Tibial artery (tissue), 4 donors: ENCODE measurements at places on chromosomes 6 and 20.
A peak's percentile ranks its signal among the peaks of the same experiment; 100 is the strongest.

- DNase-seq, result peak; percentile 41
Measured at GRCh38 chr6:69866770-69867638, 648 bp downstream of the COL19A1 start.

DNA sequence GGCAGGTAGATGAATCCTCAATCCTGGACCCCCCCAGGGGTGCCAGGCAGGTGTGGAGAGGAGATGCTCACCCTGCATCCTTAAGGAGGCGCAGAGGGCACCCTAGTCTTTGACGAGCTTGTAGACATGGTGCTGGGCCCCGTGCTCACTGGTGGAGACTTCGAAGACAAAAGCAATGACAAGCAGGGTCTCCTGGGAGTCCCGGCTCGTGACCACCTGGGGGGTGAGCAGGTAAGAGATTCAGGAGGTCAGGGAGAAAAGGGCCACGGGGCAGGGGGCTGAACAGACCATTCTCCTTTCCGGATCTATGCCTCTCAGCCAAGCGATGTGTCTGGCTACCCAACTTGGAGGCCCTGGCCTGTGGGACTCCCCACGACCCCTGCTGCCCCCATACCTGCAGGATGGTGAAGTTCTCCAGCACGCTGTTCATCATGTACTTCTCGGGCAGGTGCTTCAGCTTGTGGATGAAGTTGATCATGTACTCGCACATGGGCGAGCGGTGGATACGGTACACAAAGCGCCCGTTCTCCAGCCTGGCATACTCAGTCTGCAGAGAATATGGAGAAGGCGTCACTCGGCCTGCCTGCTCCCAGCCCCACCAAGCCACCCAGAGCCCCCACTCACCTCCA lies 6.9 kb downstream of the RPL10A start:
- DNase-seq, result no peak

DNA sequence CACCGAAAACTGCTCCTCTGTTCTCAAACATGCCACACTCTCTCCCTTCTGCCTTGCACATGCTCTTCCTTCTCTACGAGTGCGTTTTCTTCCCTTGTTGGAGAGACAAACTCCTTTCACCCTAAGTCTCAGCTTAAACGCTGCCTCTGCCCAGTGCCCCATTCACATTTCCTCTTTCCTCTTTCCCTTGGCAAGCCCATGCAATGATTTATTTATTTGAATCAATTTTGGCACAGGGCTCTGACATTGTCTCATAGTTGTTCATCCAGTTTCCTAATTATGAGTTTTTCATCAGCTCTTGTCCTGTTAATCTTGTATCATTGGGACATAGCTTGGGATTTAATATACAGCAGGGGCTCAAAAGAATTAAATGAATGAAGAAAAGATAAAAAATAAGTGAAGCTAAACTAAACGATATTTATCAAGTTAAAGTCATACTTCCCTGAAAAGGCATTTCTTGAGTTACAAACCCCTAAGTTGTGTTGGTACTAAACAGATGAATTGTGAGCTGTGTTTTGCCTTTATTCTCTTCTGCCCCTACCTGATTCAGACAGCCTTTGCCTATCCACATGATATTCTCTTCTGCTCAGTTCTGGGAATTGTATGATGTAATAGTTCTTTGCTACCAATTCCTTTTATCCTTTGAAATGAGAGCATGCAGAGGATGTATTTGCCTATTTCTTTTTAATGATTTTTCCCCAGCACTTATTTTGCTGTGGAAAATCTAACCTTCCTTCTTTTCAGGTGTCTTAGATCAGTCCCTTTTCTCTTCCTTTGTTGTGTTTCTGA lies 704.4 kb downstream of the UTRN start:
- DNase-seq, result no peak

- DNase-seq, result no peak
Measured at GRCh38 chr6:148258868-148259267, 83.8 kb upstream of the SASH1 start.

DNA sequence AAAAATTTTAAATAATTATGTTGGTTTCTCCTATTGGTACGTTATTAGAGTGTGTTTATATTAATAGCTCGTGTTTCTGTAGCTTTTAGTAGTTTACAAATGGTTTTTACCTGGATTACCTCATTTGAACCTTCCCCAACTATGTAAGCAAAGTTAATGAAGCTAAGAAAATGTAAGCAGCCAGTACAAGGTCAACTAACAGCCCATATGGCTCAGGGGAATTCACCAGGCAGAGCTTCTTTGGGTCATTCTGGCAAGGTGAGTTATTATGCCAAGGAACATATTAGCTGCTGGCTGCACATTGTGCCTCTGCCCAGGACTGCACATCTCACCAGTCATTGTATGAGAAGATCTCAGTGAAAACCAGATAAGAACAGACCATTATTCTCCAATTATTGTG lies 27.0 kb upstream of the MARCKS start:
- DNase-seq, result no peak

DNA sequence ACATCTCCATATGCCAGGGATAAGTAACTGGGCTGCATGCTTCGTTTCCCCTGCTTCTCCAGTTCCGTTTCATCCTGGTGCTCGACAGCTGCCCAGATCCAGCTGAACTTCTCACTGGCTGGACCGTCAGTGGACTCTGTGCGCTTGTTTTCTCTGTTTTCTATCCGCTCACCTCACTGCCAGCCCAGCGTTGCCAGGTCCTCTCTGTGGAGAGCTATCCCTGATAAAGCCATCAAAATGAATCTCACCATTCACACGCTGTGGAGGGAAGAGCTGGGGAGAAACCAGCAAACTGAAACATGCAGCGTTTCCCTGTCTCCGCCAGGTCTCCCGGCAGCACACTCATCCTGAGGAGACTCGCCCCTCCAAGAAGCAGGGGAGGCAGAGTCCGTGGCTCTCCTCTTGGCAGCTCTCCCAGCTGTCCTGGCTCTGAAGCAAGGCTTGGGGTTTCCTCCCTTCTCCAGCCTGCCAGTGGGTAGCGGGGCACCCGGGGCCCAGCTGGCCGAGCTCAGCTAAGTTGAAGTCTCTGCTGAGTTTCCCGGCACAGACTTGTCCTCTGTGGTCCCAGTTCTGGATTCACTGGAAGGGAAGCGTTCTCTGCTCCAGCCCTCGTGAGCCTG lies 160.9 kb downstream of the DTNBP1 start:
- DNase-seq, result no peak

DNA sequence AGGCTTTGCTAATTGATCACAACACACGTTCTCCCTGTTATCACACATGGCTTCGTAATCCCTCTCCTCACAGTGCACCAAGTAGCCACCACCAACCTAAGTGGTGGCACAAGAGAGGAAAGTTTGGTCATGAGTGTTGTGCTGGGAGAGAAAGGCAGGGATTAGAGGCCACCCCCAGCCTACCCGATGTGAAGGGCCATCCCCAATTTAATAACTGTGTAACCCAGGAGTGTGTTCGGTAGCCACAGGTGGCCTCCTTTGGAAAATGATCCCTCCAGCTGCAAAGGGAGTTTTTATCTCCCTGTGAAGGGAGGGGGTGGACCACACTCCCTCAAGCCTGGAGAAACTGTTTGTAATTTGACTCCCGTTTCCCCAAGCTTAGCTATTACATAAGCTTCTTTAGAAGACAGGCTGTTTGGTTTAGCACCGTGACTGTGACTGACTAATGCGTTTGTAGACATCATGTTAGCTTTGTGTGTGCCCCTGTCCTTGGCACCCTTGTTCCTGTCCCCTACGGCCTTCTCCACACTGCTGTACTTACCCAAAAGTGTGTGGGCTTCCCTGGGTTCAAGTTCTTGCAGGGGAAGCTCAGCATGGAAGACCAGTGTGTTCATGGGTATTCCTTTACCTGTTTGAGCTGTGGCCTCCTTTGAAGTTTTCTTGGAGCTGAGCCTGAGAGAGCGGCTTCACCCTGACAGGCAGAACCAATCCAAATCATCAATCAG lies 20.6 kb downstream of the PPP1R16B start:
- DNase-seq, result no peak

- DNase-seq, result no peak
Measured at GRCh38 chr6:159090530-159091480, 46.0 kb upstream of the TAGAP start.

GRCh38 chr6:93177438-93177837 lies 241.9 kb downstream of the EPHA7 start:
- no peak for DNase-seq

GRCh38 chr6:27882624-27883023 lies 29.6 kb downstream of the OR2B2 start:
- no peak for DNase-seq

DNA sequence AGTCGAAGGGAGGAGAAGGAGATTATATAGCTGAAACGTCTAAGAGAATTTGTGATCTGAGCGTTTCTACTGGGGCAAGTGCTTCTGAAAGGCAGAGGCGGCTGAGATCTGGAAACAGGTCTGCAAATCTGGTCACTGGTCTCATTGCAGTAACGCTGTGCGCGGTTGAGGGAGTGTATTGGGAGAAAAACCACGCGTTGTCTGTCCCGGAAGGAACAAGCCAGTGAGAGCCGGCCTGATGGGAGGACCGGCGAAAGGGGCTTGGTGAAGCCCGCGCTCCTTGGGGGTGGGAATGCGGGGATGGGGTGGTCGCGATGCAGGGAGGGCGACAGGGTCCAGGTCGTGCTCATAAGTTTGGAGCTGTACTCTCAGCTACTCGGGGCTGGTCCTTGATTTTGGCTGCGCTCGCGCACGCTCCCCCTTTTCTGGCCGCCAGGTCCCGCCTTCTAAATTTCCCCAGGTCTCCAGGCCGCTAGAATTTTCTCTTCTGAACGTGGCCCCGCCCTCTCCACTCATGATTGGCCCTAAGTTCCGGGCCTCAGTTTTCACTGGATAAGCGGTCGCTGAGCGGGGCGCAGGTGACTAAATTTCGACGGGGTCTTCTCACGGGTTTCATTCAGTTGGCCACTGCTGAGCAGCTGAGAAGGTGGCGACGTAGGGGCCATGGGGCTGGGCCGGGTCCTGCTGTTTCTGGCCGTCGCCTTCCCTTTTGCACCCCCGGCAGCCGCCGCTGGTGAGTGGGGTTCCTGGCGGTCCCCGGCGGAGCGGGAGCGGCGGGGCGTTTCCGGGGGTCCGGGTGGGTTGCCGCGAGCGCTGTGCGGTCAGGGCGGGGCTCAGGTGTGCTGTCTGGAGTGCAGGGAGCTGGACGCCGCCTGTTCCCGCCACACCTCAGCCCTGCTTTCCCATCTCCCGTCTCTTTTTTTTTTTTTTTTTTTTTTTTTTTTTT lies at the start of gene MICB:
Gene MICB (plus strand): TSS at position 615 of the 946 bp plus-strand sequence. CDS start 49 bp downstream, at position 664.
- peak; percentile 88 for DNase-seq

GRCh38 chr20:24004471-24004870 lies 15.9 kb upstream of the GGTLC1 start:
- no peak for DNase-seq

DNA sequence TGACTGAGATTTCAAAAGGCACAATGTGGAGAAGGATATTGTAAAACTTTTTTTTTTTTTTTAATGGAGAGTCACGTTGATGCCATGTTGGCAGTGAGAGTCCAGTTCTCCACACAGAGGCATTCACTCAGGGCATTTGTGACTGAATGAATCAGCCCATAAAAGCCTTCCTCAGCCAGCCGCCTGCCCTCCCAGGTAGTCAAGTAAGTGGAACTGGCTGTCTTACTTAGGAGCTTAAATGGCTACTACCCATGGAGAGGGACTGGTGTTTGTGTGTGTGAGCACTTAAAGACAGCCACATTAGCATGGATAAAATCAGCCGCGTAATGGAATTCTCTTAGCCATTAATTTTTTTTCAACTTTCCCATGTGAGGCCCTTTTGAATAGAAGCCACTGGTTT lies 12.6 kb downstream of the AAR2 start:
- DNase-seq, result no peak

GRCh38 chr6:105326216-105326615 lies 76.7 kb downstream of the PREP start:
- DNase-seq, result no peak

- no peak for DNase-seq
Measured at GRCh38 chr6:163577404-163577803, 162.9 kb downstream of the QKI start.

- no peak for DNase-seq
Measured at GRCh38 chr20:62220666-62221568, 839 bp upstream of the HRH3 start.

GRCh38 chr6:168198302-168199180 lies 119.5 kb upstream of the FRMD1 start:
- DNase-seq, result peak; percentile 17

DNA sequence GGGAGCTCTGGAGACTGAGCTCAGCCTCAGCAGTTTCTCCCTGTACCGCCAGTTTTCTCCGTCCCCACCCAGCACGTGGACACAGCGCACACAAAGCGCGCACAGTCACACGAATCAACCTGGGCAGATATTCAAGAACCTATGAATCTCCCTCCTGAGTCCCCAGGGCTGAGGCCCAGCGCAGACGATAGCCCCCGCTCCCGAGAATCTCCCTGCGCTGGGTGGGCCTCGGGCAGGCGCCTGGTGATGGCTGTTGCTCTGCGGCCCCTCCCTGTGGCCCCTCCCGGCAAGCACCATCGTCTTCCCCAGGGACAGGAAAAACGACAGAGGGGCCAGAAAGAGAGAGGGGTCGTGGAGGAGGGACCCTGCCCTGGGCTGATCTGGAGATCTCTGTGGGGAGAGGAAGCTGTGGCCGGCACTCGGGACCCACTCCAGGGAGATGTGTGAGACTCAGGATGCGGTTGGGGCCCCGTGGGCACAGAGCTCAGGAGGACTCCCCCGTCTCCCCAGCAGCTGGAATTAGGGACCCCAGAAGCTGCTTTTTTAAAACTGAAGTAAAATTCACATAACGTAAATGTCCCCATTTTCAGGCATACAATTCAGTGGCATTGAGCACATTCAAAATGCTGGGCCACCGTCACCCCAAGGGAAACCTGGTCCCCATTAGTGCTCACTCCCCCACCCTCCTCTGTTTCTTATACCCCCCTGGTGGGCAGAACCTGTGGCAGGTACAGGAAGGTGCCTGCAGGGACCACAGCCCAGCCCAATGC lies 330.8 kb downstream of the TAF4 start:
- DNase-seq, result no peak

DNA sequence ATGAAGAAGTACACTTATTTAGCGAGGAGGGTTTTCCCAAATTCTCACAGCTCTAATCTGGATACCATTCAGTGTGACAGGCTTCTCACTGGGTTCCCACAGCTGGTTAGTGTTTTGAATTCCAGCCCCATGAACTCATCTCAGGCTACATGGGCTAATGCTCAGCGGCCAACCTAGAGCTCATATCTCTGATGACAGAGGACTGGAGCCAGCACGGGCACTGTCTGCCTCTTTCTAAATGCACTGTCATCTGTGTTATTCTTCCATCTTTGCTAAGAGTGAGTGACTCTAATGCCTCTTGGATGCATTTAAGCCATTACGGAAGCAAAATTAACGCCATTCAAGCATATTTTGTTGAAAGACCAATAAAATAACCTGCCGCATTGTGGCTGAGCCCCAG lies 308.9 kb upstream of the JAG1 start:
- DNase-seq, result peak; percentile 70

GRCh38 chr6:88574031-88574430 lies 389.4 kb downstream of the RNGTT start:
- no peak for DNase-seq

DNA sequence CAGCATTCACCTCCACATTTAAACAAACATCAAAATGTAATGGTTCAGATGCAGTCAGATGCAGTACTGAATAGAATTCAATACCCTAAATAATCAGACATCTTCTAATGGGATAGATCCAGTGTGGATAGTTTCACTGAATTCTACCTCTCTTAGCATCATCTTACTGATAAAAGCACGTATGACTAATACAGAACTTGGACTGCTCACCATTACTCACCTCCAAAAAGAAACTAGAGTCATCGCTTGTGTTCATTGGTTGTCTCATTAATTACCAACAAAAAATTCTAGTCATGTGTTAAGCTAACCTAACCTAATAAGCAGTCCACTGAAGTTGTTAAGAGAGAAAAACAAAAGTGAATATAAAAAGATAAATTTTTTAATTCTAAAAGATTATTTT lies 165.9 kb upstream of the IRAK1BP1 start:
- DNase-seq, result no peak

GRCh38 chr20:21049305-21049828 lies 56.8 kb downstream of the LINC00237 start:
- DNase-seq, result no peak
